ENCODE measurements at places on chromosomes 2 and 18.

DNA sequence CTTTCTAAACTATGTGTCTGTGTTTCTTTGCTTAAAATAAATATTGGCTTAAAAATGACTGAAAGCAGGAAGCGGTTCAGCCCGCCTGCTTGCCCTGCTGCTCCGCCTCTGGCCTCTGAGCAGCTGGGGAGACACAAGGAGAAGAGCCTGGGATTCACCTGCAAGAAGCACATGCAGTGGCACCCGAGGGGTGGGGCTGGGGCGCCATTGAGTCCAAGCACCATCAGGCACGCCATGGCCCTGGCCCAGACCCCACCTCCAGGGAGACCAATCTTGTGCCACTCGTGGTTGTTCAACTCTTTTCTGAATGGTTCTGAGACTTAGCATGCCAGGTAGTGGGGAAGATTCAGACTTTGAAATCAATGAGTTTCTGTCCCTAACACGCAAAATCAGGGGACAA lies 495.5 kb upstream of the MYT1L start:
- DNase-seq = no peak

DNA sequence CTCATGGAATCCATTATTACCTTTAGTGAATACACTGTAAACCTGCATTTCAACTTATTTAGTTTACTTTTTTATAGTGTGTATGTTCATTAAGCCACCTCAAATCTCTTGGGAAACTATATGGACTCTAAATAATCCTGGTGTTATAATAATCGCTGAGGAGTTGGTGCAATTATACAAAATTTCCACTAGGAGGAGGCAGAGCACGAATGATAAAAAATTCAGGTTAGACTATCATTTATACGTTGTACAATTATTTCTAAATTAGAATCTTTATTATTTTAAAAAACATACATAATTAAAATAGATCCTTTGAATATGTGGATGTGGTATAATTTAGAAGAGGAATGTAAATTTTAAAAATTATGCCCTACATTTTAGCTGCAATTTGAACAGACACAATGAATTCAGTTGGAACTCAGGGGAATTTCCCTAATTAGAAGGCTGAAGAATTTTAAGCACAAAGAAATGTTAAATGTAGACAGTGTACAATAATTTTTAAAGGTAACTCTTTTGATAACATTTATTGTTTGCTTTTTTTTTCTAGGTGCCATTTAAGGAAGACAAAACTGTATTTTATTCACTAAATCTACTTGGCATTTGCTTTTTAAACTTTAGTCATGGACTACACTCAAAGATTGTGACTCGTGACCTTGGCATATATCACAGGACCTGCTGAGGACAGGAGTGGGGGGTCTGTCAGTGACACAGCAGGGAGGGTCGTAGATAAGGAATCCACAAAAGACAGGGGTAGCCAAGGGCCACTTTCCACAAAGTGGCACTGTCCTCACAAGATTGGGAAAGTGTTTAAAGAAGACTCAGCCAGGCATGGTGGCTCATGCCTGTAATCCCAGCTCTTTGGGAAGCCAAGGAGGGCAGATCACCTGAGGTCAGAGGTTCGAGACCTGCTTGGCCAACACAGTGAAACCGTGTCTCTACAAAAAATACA lies 45.5 kb downstream of the RAB12 start:
- no peak for DNase-seq

DNA sequence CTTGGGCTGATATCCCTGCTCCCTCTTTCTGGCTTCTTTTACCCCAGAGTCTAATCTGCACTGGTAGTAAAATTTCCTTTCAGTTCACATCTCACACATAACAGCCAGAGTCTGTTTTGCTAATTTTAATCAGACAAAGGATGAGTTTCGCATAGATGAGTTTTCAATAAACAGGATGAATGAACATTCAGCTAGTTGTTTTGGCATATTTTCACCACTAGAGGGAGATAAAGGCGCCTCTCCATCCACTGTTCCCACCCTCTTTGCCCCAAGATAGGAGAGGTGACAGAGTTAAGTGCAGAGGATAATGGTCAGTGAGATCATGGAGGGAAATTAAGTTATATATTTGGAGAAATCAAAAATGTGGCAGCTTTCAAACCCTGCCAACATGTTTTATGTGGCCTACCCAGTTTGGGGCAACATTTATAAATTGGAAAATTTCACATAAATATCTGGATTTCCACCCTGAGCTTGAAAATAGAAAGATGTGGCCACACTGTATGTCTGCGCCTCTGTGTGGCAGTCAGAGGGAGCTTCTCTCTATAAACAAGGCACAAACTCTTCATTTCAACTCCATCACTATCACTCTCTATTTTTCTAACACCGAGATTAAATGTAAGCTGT lies 48.5 kb upstream of the DTNA start:
- DNase-seq = no peak

DNA sequence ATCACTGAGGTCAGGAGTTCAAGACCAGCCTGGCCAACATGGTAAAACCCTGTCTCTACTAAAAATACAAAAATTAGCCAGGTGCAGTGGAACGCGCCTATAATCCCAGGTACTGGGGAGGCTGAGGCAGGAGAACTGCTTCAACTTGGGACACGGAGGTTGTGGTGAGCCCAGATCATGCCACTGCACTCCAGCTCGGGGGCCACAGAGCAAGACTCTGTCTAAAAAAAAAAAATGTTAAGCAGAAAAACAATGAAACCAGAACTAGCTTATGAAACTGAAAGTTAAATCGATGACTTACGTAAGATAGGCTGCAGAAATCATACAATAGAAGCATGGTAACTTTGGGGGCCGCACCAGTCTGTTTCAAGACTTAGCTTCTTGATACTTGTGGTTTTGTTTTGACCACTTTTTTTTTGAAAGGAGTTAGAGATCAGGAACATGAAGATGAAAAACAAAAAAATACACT lies 6.2 kb upstream of the GPR155 start:
- DNase-seq = peak; percentile 43

DNA sequence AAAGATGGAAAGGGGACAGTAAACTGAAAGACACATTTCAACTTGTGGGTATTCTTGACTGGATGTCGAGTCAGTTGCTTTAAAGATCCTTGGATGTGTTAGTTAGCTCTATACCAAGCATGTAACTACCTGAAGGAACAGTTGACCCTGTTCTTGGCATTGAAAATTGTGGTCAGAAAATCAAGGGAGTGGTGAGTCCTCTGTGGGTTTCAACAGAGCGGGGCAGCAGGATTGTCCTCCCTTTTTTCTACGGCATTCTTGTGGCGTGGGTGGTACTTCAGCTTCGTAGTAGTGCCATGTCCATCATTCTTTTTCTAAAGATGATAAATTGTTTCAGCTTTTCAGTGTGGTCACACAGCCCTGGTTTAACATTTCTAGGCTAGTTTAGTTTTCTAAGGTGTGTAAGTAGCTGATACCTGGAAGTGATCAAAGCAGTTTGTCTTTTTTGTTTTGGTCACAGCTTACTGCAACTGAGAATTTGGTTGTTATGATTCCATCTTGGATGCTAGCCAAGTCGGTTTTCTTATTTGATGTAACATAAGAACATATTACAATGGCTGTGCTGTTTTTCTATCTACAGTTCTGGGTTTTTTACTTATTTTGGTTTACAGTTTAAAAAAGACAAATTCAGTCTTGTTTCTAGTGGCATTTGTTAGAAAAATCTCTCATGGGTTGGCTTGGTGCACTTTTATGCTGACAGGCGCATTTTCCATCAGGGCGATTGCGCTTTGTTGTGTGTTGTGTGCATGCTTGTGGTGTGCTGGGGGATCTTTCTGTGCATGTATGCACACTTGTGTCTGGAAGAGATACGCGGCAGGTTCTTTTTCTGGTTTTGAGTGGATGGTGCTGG lies 84.7 kb downstream of the ZNF407 start:
- no peak for DNase-seq

GRCh38 chr2:98334439-98335078 lies 11.7 kb upstream of the CNGA3 start:
- no peak for DNase-seq

- DNase-seq = no peak
Observed at GRCh38 chr2:218517434-218518206, 50.5 kb downstream of the USP37 start.

DNA sequence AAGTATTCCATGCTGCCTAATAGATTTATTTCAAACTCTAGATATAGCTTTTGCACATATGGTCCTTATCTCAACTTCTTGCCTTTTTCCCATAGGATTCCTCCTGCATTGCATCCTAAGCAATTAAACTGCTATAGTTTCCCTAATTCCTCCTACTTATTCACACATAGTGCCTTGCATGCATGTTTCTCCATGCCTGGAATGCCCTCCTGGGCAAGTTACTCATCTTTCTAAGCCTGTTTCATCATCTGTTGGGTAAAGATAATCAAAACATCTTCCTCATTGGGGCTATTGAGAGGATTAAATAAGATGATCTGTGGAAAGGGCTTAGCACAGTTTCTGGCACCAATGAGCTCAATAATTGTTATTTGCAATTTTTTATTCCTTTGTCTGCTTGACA lies 726.5 kb downstream of the SLC4A3 start:
- DNase-seq = no peak

DNA sequence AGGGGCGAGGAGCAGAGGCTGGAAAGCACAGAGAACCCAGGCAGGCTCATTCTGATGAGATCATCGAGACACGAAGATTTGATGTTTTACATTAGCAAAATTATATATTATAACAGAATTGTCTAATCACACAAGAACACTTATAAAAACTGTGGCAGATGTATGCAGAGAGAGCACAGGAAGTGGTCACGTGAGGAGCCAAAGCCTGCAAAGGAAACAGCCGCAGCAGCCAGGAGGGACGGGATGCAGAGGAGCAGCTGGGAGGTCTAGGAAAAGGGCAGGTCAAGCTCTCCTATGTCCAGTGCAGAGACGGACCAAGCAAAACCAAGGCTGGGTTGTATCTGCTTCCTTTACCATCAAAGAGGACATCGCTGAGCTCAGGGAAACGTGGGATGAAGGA lies 355.1 kb upstream of the MYT1L start:
- DNase-seq = no peak

GRCh38 chr2:43126817-43127207 lies 99.6 kb downstream of the ZFP36L2 start:
- no peak for DNase-seq

- DNase-seq = no peak
Observed at GRCh38 chr2:26067186-26067974, 33.5 kb downstream of the RAB10 start.

DNA sequence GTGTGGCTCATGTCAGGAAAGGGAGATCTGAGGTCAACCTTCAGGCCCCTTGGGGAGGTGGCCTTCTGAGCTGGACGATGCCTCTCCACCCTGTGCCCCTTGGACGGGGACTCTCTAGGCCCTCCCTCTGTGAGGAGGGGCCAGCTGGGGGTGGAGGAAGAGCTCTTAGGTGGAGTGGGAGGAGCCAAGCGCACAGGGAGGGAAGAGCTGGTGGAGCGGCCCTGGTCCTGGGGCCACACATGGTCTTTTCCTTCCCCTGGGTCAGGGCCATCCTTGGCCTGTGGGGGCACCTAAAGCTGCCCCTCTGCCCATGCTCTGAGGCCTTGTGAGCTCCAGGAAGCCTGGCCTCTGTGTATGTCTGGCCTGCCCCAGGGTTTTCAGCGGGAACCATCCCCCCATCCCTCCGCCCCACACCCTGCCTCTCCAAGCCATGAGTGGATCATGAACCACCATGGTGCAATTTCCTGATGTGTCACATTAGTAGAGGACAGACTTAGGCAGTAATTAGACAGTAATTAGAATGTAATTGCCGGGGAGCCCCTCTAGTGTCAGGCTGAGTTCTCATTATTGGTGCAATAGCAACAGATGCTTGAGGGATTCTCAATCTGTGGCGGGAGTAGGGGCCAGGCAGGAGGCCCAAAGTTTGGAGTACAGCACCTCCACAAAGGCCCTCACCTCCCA lies 63.0 kb downstream of the GLI2 start:
- DNase-seq = no peak

GRCh38 chr18:30763902-30764350 lies 278.6 kb downstream of the DSC3 start:
- no peak for DNase-seq

GRCh38 chr2:30784682-30785081 lies 22.6 kb downstream of the CAPN13 start:
- no peak for DNase-seq

GRCh38 chr2:189485146-189485545 lies 43.9 kb downstream of the WDR75 start:
- no peak for DNase-seq

- DNase-seq = no peak
Observed at GRCh38 chr18:61870151-61870550, 22.7 kb downstream of the RNF152 start.

DNA sequence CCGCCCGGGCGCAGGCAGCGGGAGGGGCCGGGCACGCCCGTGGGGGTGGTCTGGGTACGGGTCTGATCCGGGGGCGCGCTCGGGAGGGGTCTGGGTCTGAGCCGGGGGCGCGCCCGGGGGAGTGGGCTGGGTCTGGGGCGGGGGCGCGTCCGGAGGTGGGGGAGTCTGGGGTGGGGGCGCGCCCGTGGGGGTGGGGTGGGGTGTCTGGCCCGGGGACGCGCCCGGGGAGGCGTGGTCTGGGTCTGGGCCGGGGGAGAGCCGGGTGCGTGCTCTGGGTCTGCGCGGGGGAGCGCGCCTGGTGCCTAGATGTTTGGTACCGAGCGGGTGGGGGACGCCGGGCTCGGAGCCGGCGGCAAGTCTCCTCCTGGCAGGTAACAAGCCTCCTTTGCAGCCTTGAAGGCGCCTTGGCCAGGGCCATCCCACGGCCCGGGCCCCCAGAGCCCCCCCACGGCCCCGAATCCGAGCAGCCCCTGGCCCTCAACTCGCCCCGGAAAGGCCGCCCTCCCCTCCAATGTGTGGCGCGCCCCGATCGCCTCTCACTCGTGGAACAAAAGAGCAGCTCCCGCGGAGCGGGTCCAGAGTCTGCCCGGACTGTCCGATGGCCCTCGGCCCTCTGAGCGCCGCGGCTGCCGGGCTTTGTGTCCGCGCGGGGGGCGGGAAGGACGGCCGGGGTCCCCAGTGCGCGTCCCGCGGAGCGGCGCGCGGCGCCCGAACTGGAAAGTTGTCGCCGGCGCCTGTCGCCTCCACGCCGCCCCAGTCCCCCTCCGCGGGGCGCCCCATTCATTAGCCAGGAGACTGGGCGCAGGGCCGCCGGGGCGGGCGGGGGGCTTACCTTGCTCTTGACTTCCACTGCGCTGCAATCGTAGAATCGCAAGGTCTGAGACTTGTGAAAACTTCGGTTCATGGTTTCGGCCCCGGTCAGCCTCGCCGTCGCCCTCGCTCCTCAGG lies 595 bp downstream of the PARD6G start:
- DNase-seq = no peak

DNA sequence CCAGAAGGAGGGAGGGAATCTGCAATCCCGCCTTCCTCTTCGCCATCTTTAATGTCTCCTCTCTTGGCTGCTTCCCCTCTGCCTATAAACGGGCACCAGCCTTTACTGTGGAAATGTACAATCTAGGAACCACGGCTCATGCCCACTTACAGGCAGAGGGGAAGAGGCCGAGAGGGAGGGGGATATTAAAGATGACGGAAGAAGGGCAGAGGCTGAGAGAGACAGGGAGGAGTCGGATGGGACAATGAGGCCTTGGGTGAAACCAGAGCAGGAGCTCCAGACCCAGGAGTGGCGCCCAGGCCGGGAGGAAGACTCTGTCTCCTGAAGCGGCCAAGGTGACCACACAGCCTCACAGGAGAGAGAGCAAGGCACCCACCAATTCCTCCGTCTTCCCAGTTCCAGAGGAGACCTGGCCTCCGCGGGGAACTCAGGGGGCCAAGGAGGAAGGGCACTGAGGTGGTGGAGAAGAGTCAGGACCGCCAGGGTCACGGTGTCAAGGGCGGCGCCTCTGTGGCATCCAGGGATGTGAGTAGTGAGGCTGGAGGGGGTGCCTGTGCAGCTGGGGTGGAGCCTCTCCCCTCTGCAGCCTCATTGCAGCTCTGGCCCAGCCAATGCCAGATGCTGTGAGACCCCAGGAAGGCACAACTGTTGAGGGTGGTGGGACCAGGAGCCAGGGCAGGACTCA lies 67.8 kb downstream of the CIB4 start:
- no peak for DNase-seq

All from activated gamma-delta T cell treated with anti-CD3 and anti-CD28 coated beads, Interleukin-2, amount 50 U/mL, for 16 hours (primary cell).